Stimulated activated memory B cell treated with anti-CD40 and anti-IgM and Interleukin-4, amounts not matched to agents 10 μg/mL and 1 μg/mL and 100 μg/mL, for 72 hours (primary cell): ENCODE measurements at places on chromosomes 6 and 20.

GRCh38 chr20:8421981-8422380, 289.9 kb downstream of the PLCB1 start:
- no peak overlapping the region for H3K4me3 ChIP-seq
- no peaks in the 10 kb centered on the region for H3K36me3 ChIP-seq
- no peak for ATAC-seq
- H3K4me1 ChIP-seq, result no peaks in the 10 kb centered on the region
- H3K27me3 ChIP-seq, result no peaks in the 10 kb centered on the region
- H3K27ac ChIP-seq, result no peak overlapping the region

DNA sequence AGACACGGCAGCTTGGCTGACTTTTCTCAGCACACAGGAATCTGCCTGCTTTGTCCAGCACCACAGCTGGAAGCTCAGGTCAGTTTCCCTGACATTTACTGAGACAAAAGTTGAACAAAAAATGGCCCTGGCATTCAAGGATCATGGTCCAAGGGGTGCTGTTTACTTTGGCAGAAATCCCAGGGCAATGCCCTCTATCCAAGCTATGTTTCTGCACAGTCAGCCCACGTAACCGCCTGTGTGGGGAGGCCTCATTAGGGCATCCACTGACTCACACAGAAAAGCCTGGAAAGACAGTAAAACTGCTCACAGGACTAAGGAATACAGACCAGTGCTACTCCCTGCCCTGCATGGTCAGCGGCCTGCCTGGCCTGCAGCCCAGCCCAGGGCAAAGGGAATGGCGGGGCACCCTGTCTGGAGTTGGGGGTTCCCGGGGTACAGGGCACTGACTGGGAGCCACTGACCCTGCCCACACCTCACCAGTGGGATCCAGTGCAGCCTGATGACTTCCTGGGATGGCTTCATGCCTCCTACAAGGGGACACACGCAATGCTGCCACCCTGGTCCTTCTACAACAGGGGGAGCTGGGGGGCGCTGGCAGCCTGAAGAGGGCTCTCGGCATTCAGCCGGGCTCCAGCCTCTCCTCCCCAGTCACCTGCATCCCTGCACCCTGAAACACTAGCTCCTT, 77.1 kb downstream of the NINL start:
- H3K27ac ChIP-seq, result no peak overlapping the region
- no peaks in the 10 kb centered on the region for H3K27me3 ChIP-seq
- ATAC-seq, result no peak
- H3K4me1 ChIP-seq, result no peaks in the 10 kb centered on the region

GRCh38 chr6:166851911-166852310, 104.4 kb downstream of the RNASET2 start:
- H3K4me1 ChIP-seq, result peaks cover 32% of the 10 kb centered on the region
- H3K36me3 ChIP-seq, result peaks cover 13% of the 10 kb centered on the region
- H3K4me3 ChIP-seq, result no peak overlapping the region
- no peak overlapping the region for H3K27ac ChIP-seq
- no peak for ATAC-seq

DNA sequence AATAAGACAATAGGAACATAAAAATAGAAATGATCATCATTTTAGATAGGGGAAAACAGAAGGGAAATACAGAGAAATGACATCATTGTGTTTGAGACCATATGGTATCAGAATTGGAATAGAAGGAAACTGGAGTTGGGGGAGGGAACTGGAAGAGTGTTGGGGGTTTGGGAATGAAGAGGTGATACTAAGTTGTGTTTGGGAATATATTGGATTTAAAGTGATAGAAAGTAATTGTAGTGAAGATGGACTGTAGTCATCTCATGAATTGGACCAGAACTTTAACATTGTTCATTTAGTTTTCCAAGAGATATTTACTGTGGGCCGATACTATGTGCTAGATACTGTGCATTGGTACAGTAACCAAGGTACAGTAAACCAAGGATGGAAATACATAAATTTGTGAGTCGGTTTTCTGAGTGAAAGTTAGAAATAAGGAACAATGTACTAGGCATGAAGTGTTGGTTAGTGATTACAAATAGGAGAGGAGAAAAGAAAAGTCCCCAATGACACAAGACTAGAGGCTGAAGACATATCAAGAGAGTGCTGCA, 32.3 kb downstream of the KCNQ5 start:
- ATAC-seq, result peak; percentile 88
- H3K27ac ChIP-seq, result peak overlapping the region; percentile 68
- H3K4me3 ChIP-seq, result no peak overlapping the region
- no peaks in the 10 kb centered on the region for H3K27me3 ChIP-seq
- peaks cover 54% of the 10 kb centered on the region for H3K4me1 ChIP-seq

- H3K27ac ChIP-seq, result no peak overlapping the region
- peaks cover 10% of the 10 kb centered on the region for H3K36me3 ChIP-seq
- ATAC-seq, result no peak
- H3K4me1 ChIP-seq, result no peaks in the 10 kb centered on the region
Observed at GRCh38 chr6:42249279-42249678, 31.6 kb upstream of the MRPS10 start.

DNA sequence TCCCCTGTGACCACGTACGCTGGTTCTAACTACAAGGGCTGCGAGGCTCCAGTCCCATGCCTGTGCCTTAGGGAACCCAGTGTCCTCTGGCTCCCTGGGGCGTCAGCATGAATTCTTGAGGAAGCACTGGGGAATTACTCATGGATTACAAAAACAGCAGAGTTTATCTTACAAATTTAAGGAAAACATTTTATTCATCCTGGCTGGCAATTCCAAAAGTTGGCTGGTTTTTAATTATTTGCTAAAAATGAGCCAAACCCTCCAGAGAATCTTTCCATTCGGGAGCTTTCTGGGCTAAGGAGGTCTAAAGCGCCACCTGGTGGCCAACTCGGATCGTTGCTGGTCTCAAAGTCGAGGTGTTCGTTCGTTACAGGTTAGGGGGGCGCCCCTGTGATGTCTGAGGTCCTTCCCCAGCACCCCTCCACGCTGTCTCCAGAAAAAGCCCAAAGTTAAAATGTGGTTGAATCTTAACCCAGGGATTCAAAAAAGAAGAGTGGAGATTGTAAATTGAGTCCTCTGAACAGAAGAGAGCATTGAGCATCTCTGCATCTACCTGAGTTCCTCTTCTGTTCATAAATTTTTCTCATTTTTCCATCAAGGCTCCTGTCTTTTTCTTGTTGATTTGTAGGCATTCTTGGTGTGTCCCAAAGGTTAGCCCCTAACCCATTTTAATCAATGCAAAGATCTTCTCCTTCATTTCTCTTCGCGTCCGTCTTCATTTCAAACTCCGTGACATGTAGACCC, 99.4 kb downstream of the BFSP1 start:
- H3K27me3 ChIP-seq, result peaks cover 34% of the 10 kb centered on the region
- no peak overlapping the region for H3K4me3 ChIP-seq
- no peaks in the 10 kb centered on the region for H3K36me3 ChIP-seq
- ATAC-seq, result no peak
- no peak overlapping the region for H3K27ac ChIP-seq

- no peaks in the 10 kb centered on the region for H3K4me1 ChIP-seq
- no peaks in the 10 kb centered on the region for H3K27me3 ChIP-seq
- no peak overlapping the region for H3K4me3 ChIP-seq
- ATAC-seq, result no peak
- no peaks in the 10 kb centered on the region for H3K36me3 ChIP-seq
Observed at GRCh38 chr6:146357578-146358430, 185.8 kb upstream of the RAB32 start.

DNA sequence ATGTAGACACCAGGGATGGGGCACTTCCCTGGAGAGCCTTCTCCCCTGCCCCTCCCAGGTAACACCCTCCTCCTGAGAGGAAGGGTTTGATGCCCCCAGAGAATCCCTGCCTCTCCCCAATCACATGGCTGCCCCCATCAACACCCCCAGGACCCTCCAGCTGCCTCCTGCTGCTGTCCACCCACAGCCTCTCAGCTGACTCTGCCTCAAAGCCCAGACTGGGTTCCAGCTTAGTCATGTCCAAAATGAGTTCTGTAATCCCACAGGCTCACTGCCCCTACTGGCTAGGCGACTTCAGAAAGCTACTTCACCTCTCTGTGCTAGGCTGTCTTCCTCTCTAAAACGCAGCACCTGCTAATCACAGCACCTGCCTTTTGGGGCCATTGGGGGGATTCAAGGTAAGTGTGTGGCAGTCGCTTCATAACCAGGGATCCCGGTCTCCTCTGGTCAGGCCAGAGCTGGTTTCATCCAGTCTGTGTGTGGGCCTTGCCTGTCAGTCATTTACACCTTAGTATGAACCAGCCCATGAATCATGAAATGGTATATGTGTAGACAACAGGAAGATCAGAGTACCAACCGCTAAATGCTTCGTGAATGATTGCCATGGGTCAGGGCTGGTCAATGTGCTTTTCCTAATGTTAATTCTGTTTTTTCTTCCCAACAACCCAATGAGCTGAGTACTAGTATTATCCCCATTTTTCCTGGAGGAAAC, 40.4 kb downstream of the TFEB start:
- H3K4me3 ChIP-seq, result no peak overlapping the region
- peak overlapping the region; percentile 93 for H3K27ac ChIP-seq
- peaks cover 65% of the 10 kb centered on the region for H3K4me1 ChIP-seq
- H3K36me3 ChIP-seq, result peaks cover 38% of the 10 kb centered on the region

GRCh38 chr6:131555992-131556391, 17.0 kb upstream of the ARG1 start:
- no peaks in the 10 kb centered on the region for H3K4me1 ChIP-seq
- H3K27me3 ChIP-seq, result no peaks in the 10 kb centered on the region
- no peak for ATAC-seq
- H3K4me3 ChIP-seq, result no peak overlapping the region

DNA sequence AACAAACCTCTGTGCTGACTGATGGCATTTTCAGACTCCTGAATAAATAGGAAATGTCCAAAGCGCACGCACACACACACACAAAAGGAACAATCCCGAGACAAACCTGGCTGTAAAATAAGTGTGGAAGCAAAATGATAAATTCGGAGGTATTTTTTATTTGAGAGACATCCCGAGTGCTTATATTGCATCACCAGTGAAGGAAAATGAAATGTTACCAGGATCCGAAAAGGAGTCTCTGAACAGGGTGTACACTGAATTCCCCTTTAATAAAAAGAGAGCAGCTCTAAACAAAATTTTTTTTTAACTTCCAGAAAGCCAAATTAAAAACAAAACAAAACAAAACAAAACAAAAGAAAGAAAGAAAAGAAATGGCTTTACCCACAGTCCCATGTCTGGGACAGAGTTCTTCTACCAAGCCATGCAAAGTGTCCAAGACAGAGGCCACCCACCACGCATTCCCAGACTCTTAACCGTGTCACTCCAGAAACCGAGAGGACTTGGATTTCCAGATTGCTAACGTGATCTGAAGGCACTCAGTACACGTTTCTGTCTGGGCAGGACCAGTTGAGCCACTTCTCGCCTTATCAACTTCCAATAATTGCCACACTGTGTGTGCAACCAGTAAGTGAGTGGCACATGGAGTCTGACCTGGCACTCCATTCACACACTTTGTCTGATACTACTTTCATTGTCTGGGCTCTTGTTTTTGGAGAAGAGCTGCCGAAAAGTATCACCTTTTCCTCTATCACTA, 817 bp downstream of the ME1 start:
- H3K27me3 ChIP-seq, result peaks cover 22% of the 10 kb centered on the region
- H3K4me1 ChIP-seq, result no peaks in the 10 kb centered on the region
- no peak overlapping the region for H3K27ac ChIP-seq
- no peak overlapping the region for H3K4me3 ChIP-seq
- ATAC-seq, result no peak

- peak; percentile 21 for ATAC-seq
- peak overlapping the region; percentile 94 for H3K27ac ChIP-seq
- H3K36me3 ChIP-seq, result no peaks in the 10 kb centered on the region
- H3K4me1 ChIP-seq, result peaks cover 55% of the 10 kb centered on the region
- H3K4me3 ChIP-seq, result peak overlapping the region; percentile 96
- H3K27me3 ChIP-seq, result no peaks in the 10 kb centered on the region
Observed at GRCh38 chr20:36461600-36462439, 79.5 kb upstream of the MYL9 start.

- no peak overlapping the region for H3K27ac ChIP-seq
- no peaks in the 10 kb centered on the region for H3K4me1 ChIP-seq
- no peak for ATAC-seq
Observed at GRCh38 chr20:61802721-61803311, 262.9 kb downstream of the TAF4 start.

GRCh38 chr6:144285548-144285797, 338 bp downstream of the UTRN start:
- H3K36me3 ChIP-seq, result no peaks in the 10 kb centered on the region
- peaks cover 32% of the 10 kb centered on the region for H3K4me1 ChIP-seq
- H3K27me3 ChIP-seq, result peaks cover 50% of the 10 kb centered on the region
- no peak for ATAC-seq
- peak overlapping the region; percentile 85 for H3K27ac ChIP-seq

- no peak overlapping the region for H3K4me3 ChIP-seq
- H3K27me3 ChIP-seq, result peaks cover 13% of the 10 kb centered on the region
- no peaks in the 10 kb centered on the region for H3K4me1 ChIP-seq
- H3K27ac ChIP-seq, result no peak overlapping the region
- ATAC-seq, result no peak
- H3K36me3 ChIP-seq, result no peaks in the 10 kb centered on the region
Observed at GRCh38 chr6:112279031-112279935, 24.9 kb upstream of the LAMA4 start.

- no peak for ATAC-seq
- no peak overlapping the region for H3K27ac ChIP-seq
- H3K36me3 ChIP-seq, result no peaks in the 10 kb centered on the region
- no peaks in the 10 kb centered on the region for H3K4me1 ChIP-seq
- peaks cover 35% of the 10 kb centered on the region for H3K27me3 ChIP-seq
- H3K4me3 ChIP-seq, result no peak overlapping the region
Observed at GRCh38 chr20:33311996-33312395, 29.0 kb downstream of the BPIFB1 start.

GRCh38 chr6:118894425-118895260, 691 bp downstream of the ASF1A start:
- H3K36me3 ChIP-seq, result peaks cover 16% of the 10 kb centered on the region
- H3K4me1 ChIP-seq, result peaks cover 57% of the 10 kb centered on the region
- H3K4me3 ChIP-seq, result peak overlapping the region; percentile 96
- peak; percentile 74 for ATAC-seq
- no peaks in the 10 kb centered on the region for H3K27me3 ChIP-seq

DNA sequence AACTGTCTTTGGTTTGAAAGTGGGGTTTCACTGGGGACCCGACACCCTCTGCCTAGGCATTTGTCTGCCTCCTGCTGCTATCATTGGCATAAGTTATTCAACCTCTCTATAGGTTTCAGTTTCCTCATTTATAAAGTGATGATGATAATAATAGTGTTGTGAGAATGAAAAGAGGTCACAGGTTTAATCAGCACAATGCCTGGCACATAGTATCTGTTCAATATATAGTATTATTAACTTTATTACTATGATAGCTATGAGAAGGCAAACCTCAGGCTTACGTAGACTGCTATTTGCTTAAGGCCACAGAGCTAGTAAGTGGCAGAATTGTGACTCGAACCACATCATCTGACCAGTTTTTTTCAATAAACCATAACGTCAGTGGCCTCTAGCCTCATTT, 256.8 kb downstream of the CDKAL1 start:
- no peaks in the 10 kb centered on the region for H3K27me3 ChIP-seq
- no peaks in the 10 kb centered on the region for H3K4me1 ChIP-seq
- H3K36me3 ChIP-seq, result peaks cover 47% of the 10 kb centered on the region
- no peak for ATAC-seq
- H3K4me3 ChIP-seq, result no peak overlapping the region
